ENCODE measurements at places on chromosomes 1 and 21.

DNA sequence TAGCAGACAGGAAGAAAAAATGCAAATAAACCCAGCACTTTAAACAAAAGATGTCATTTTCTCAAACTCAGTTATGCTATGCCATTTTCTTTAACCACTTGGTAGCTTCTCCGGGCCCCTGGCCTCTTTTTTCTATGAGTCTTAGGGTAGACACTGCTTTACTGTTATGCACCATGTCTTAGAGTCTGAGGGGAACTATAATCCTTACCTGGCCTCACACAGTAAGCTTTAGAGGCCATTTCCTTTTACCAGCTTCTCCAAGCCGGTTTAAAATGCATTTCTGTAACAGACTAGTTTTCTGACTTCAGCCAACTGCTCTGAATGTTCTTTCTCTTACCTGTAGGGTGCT is 73.7 kb upstream of the EDEM3 start:
- no peak for DNase-seq

DNA sequence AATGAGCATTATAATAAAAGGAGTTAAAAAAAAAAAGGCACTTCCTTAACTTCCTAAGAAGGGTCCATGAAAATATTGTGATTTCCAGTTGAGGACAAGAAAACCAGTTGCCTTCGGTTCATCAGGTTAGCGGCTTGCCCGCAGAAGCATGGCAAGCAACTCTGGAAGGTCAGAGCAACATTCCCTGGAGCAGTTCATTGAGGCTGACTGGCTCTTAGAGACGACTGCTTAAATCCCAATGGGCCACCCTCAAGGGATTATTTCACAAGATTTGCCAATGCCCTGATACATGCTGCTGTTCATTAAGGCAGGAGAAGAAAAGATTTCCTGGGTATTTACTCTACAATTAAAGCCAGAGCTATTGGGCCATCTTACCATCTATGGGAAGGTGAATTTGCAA is 29.0 kb upstream of the CASQ2 start:
- no peak for DNase-seq

DNA sequence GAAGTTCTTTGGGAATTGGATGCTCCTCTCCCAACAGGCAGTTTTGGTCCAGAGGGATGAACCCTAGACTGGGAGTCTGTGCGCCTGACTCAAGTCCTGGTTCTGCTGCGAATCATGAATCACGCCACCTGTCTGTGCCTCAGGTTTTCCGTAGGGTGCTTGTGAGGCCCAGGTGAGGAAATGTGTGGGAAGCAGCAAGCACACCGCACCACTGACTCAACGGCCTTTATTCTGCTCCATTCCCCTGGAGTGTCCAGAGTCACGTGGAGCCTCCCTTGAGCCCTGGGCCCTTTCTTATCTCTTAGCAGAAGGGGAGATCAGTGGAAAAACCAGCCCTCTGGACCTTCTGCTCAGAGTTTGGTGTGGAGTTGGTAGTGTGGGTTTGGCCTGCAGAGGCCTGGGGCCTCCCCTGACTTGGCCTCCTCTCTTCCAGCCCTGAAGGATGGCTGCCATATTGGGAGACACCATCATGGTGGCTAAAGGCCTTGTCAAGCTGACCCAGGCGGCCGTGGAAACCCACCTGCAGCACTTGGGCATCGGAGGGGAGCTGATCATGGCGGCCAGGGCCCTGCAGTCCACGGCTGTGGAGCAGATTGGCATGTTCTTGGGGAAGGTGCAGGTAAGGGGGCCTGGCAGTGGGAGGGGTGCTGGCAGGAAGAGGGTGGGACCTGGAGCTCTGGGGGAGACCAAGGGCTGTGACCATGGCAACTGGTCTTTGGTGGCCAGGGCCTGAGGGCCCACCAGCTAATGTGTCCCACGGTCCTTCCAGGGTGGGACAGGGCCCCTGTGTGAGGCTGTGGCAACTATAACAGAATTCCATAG is 21.1 kb downstream of the COQ8A start:
- DNase-seq, result no peak

DNA sequence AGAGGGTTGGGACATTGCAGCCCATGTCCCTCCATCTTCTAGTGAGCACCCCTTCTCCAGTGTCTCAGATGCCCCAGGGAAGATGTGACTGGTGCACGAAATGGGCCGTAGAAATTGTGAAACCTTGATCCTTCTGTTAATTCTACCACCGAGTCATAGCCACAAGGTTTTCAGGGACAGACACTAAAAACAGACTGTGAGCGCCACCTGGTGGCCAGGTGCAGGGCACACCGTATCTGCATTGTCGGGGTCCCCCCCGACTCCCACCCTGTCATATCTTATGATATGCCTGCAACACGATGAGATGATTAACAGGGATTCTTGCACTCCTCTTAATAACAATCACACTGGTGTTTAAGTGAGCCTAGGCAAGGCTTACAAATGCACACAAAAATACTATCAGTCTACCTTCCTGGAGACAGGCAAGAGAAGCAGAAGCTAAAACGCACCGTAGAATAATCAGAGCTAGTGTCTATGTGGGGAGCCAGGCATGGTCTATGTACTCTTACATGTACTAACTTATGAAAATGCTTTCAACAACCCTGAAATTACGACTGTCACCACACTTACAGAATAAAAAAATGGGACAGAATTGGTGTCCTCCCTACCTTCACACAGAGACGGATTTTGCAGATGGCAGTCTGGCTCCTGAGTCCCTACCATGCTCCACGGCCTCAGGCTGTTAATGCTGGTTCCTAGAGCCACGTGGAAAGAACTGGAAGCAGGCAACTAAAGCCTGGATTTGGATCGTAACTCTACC is 57.9 kb downstream of the FHAD1 start:
- peak; percentile 50 for DNase-seq

DNA sequence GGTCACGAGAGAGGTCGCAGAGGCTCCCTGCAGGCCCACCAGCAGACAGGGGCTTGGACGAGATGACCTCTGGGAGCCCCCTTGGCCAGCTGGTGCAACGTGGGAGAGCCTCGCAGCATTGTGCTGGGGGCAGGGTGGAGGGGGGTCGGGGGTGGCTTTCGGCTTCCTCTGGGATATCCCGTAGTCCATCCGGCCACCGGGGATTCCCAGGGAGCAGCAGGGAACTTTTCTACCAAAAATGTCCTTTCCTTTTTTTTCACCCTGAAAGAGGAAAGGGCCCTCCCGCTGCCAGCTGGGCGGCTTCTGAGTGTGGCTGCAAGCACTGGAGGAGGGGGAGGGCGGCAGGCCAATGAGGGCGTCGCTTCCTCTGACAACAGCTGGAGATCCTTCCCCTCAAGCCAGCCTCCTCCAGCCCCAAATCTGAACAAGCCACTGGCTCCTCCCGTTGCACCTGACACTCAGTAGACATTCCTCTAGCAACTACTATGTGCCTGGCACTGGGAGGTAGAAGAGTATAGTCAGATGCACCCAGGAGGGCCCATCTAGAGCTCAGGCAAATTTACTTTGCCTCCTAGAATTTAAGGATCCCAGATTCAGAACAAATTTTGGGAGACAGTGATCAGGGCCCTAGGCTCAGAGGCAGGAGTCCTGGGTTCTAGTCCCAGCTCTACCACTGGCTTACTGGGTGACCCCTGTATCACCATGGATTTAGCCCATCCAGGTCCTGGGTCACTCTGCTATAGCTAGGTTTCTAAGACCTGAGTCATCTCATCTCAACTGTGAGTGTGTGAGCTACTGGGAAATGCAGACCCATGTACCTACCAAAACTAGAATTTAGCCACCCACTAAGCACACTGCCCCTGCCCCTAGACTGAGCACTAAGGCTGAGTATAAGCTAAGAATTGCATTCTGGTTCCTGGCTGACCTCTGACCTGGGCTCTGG is 2.7 kb downstream of the MOB3C start:
- DNase-seq, result peak; percentile 83

DNA sequence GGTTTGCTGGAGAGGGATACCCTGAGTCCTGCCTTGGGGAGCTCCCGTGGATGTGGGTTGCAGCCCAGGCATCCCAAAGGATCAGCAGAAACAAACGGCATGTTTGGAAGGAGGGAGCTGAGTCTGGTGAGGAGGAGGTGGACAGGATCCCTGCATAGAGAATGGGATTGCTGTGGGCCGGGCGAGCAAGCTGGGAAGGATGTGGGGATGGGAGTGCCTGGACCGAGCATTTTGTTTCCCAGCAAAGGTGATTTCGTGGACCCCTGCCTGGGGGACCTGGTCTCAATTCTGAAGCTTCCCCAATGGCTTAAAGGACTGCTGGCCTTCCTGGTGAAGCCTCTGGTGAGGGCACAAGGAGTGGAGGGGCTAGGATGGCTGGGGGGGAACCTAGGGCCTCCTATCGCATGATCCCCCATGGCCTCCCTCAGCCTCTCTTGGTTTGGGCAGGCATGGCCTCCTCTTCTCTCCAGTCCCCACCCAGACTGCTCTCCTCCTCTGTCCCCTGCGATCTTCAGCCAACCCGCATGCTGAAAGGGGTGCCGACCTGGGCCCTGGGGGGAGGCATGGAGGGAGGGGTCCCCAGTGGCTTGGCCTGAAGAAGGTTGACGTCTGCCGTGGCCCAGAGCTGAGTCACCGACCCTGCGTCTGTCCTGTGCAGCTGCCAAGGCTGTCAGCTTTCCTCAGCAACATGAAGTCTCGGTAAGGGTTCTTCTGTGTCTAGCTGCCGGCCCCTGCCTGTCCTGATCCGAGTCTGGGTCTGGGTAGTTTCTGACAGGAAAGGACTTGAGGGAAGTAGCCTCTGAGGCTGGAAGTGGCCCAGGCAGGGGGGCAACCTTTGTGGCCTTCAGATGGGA is 16.3 kb downstream of the FAAH start:
- peak; percentile 40 for DNase-seq

- no peak for DNase-seq
Measured at GRCh38 chr21:36463991-36464390, 15.9 kb downstream of the CLDN14 start.

DNA sequence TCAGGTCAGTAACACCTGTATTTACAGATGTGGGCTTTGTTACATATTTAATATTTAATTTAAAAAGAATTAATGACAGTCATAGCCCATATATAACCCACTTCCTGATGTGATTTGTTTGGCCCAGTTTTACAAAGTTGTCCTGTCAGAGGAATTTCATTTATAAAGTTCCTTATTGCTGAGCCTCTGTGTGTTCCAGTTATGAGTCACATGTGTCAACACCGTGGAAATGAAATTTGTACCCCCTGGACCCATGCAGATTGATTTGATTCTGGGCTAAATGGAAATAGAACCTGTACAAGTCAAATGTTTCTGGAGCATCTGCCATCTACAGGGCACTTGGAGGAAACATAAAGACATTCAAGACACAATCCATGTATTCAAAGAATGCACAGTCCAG is 149.2 kb downstream of the CACNA1E start:
- no peak for DNase-seq

- DNase-seq, result no peak
Measured at GRCh38 chr1:115467196-115467595, 129.1 kb upstream of the NGF start.

DNA sequence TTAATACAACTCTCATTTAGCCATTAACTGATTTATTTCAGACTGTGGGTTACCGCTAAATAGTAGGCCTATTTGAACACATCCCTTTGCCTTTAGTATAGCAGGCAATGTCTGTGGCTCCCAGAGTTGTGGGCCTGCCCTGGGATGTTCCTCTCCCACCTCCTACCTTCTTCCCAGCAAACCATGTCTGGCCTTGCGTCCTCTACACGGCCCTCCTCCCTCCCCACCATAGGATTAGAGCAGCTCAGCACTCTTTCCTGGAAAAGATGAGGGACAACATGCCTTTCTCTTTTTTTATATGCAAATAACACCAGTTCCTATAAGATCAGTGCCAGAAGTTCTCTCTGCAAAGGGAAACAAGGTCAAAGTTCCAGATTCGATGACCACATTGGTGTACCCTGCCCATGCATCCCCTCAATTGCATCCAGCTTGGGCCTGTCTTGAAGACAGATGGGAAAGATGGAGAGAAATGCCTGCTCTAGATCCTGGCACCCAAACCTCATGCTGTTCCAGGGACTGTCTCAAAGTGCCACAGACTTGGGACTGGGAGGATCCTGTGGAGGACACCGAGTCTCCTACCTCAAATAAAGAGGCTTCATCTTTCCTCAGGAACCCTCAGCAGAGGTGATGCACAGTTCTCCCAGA is 57.2 kb downstream of the CD46 start:
- no peak for DNase-seq

Measured in fibroblast of pulmonary artery (primary cell).